ENCODE measurements at places on chromosomes 1 and 21.

DNA sequence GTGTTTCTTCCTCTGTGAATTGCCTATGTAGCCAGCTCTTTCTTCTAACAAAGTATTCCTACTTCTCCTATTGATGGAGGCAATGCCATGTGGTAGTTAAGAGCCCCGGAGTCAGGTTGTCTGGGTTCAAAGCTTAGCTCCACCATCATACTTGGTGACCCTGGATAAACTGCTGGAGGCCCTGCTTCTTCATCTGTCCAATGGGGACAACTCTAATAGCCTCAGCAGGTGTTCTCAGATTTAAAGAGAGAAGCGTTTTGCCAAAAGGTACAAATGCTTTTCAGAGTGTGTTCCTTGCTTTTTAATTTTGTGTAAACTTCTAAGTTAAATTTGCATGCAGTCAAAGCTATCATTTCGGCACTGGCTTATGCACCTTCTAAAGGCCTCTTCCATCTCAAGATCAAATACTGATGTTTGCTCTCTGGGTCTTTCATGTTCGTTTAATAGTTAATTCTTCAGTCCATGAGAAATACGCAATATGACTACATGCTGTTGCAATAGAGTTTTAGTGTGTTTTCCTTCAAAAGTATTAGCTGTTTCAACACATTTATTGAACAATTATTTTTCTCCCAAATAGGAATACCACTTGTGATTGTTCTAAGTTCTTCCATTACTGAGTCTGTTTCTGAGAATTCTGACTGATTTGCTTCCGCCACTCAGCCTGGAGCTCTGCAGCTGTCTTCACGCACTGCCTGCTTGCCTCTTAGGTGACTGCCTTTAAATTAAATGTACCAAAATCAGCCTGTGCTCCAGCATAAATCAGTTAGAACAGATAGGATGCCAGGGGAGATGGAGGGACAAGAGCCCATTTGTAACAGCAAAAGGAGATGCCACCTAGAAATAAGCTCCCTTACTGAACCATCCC, 75.6 kb downstream of the CAPZB start:
- H3K36me3 ChIP-seq: peaks cover 81% of the 10 kb centered on the region
- H3K4me3 ChIP-seq: no peak overlapping the region
- peak overlapping the region; percentile 61 for H3K27ac ChIP-seq
- DNase-seq: no peak
- H3K4me1 ChIP-seq: peaks cover 91% of the 10 kb centered on the region

GRCh38 chr21:33019885-33020557, 5.7 kb upstream of the OLIG2 start:
- DNase-seq: no peak
- no peak overlapping the region for H3K27ac ChIP-seq
- peaks cover 93% of the 10 kb centered on the region for H3K27me3 ChIP-seq
- H3K4me3 ChIP-seq: peak overlapping the region; percentile 36

GRCh38 chr1:213622365-213623063, 365.3 kb upstream of the PROX1 start:
- no peak for DNase-seq
- H3K36me3 ChIP-seq: no peaks in the 10 kb centered on the region
- H3K27me3 ChIP-seq: peaks cover 5% of the 10 kb centered on the region

- no peaks in the 10 kb centered on the region for H3K27me3 ChIP-seq
- no peak overlapping the region for H3K27ac ChIP-seq
- H3K4me1 ChIP-seq: no peaks in the 10 kb centered on the region
- no peaks in the 10 kb centered on the region for H3K36me3 ChIP-seq
These were observed 285.0 kb downstream of the LRRIQ3 start for GRCh38 chr1:73913025-73913424.

DNA sequence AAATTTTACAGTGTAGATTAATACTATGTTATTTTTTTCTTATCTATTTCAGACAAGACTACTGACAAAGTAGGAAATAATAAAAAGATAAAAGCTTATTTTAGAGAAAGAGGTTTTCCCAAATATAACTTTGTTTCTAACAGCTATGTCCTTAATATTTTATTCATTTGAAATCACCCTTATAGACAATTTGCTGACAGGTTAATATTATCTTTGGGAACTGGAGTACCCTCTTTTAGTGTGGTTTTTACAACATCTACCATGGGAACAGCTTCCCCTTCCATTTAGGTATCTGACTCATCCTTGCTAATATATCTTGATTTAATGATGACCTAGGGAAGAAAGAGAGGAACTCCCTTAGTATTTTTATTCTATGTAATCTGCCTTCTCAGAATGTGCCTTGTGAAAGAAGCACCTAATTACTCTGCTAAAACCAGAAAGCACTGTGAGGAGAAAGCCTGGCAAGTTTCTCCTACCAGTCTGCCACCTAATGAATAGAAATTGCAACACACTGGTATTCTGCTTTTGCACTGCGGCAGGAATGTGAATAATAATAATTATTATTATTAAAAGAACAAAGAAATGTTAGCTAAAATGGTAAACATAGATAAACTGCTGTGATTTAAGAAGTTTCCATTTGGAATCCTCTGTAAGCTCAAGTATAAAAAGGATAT, 192.8 kb downstream of the PDE4B start:
- no peak overlapping the region for H3K27ac ChIP-seq
- H3K27me3 ChIP-seq: peaks cover 16% of the 10 kb centered on the region
- no peak for DNase-seq
- no peak overlapping the region for H3K4me3 ChIP-seq

- H3K27ac ChIP-seq: no peak overlapping the region
- peaks cover 10% of the 10 kb centered on the region for H3K27me3 ChIP-seq
- no peaks in the 10 kb centered on the region for H3K4me1 ChIP-seq
- no peak overlapping the region for H3K4me3 ChIP-seq
- no peak for DNase-seq
- H3K36me3 ChIP-seq: no peaks in the 10 kb centered on the region
These were observed 198.4 kb downstream of the USP25 start for GRCh38 chr21:15928196-15928595.

DNA sequence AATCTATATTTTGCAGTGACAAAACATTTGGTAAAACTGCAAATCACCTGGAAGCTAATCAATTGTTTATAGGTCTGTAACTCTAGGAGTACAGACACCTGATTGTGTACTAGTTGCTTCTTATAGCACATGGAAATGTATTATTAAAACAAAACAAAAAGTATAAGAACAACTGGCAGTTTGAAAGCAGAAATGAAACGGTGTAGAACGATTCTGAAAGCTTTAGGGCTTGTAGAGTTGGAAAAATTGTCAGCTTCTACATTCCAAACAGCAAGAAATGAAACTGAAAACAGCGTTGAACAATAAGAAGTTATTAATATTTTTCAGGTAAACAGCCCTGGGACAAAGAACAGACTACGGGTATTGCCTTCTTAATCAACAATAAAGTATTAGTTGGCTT, 273.3 kb downstream of the OLFM3 start:
- no peaks in the 10 kb centered on the region for H3K27me3 ChIP-seq
- DNase-seq: no peak
- H3K27ac ChIP-seq: no peak overlapping the region
- no peaks in the 10 kb centered on the region for H3K4me1 ChIP-seq
- no peak overlapping the region for H3K4me3 ChIP-seq
- no peaks in the 10 kb centered on the region for H3K36me3 ChIP-seq

GRCh38 chr1:225541383-225541782, 111.5 kb downstream of the ENAH start:
- peaks cover 17% of the 10 kb centered on the region for H3K27me3 ChIP-seq
- H3K36me3 ChIP-seq: no peaks in the 10 kb centered on the region
- H3K4me1 ChIP-seq: no peaks in the 10 kb centered on the region
- H3K4me3 ChIP-seq: no peak overlapping the region
- H3K27ac ChIP-seq: no peak overlapping the region
- DNase-seq: no peak

DNA sequence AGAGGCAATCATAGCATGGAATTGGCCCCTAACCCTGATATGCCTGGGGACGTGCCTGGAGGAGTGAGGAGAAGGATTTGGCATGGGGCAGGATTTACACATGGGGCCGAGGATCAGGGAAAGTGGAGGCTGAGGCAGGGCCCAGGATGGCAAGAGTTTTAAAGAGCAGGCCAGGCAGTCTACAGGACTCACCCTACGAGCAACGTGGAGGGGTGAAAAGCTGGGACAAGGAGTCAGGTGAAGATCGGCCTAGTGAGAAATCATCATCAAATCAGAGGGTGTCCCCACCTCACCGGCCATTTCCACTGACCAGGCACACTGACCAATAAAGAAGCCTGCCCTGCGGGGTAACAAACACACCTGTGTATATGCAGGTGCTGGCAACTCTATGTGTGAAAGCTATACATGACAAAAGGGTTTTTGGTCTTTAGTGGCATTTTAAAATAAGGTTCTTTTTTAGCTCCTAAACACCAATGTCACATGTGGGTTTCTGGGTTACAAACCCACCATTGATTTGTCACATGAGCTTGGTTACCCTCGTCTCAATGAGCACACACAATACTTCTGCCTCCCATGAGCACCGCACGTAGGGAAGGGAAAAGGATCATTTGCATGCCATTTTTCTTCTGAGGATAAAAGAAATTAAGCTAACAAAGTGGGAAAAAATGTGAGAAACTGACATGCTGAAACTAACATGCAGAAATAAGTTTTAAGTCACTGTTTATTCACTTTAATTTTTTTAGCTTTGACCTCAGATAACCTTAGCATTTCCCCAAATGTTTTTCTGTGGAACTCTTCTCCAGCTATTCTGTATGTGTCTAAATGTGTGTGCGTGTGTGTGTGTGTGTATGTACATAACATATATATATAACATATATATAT, 168.1 kb upstream of the EDN2 start:
- peaks cover 92% of the 10 kb centered on the region for H3K36me3 ChIP-seq
- H3K4me3 ChIP-seq: no peak overlapping the region
- no peak for DNase-seq
- H3K27ac ChIP-seq: peak overlapping the region; percentile 83
- peaks cover 93% of the 10 kb centered on the region for H3K4me1 ChIP-seq
- H3K27me3 ChIP-seq: no peaks in the 10 kb centered on the region

DNA sequence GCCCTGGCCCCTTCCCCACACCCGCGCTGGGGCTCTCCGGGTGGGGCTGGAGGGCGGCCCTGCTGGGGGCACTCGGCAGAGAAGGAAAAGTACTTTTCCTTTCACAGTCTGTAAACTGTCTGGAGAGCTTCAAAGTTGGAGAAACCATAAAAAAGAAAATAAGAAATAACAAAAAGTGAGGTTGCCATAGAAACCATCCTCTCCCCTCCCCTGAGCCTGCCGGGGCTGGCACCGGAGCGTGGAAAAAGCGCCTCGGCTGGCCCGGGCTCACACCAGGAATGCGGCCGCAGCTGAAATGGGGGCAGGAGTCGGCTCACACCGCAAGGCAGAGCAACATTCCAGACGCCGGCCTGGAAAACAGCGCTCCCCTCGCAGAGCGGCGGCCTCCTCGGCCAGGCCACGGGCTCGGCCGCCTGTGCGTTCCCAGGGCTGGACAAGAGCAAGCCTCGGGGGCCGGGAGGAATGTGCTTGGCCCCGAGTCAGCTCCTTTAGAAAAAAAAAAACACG, 69.2 kb downstream of the MORN1 start:
- H3K4me3 ChIP-seq: no peak overlapping the region
- no peaks in the 10 kb centered on the region for H3K36me3 ChIP-seq
- no peak for DNase-seq
- no peak overlapping the region for H3K27ac ChIP-seq
- H3K4me1 ChIP-seq: peaks cover 3% of the 10 kb centered on the region

- no peak for DNase-seq
- H3K27ac ChIP-seq: no peak overlapping the region
- no peak overlapping the region for H3K4me3 ChIP-seq
- H3K4me1 ChIP-seq: peaks cover 58% of the 10 kb centered on the region
These were observed 2.3 kb upstream of the BACH1 start for GRCh38 chr21:29296446-29296845.

- H3K27me3 ChIP-seq: no peaks in the 10 kb centered on the region
- peak overlapping the region; percentile 71 for H3K4me3 ChIP-seq
- H3K4me1 ChIP-seq: peaks cover 79% of the 10 kb centered on the region
- peaks cover 37% of the 10 kb centered on the region for H3K36me3 ChIP-seq
- H3K27ac ChIP-seq: peak overlapping the region; percentile 78
These were observed 4.0 kb downstream of the CAPN2 start for GRCh38 chr1:223716302-223716862.

DNA sequence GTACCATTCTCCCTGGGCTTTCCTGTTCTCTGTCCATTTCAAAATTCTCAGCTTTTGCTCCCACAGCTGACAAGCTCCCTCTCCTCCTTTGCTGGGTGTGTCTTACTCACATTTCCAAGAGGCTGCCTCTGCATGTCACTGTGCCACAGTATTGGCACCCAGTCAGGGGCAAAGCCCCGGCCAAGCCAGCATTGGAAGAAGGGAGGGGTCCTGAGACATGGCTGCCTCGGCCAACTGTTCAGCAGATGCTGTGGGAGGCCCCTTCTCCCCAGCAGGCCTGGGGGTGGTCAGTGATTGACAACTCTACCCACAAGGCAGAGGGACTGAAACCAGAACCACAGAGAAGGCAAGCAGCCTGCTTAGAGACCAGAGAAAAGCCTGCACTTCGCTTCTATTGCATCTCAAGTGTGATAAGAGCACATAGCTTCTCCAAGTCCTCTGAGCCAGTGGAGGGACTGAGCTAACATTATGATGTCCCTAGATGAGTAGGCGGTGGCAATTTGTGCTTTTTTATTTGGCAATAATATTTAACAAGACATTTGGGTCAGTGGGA, 294.1 kb downstream of the SIPA1L2 start:
- H3K36me3 ChIP-seq: no peaks in the 10 kb centered on the region
- no peak for DNase-seq
- peaks cover 29% of the 10 kb centered on the region for H3K27me3 ChIP-seq
- no peak overlapping the region for H3K27ac ChIP-seq

DNA sequence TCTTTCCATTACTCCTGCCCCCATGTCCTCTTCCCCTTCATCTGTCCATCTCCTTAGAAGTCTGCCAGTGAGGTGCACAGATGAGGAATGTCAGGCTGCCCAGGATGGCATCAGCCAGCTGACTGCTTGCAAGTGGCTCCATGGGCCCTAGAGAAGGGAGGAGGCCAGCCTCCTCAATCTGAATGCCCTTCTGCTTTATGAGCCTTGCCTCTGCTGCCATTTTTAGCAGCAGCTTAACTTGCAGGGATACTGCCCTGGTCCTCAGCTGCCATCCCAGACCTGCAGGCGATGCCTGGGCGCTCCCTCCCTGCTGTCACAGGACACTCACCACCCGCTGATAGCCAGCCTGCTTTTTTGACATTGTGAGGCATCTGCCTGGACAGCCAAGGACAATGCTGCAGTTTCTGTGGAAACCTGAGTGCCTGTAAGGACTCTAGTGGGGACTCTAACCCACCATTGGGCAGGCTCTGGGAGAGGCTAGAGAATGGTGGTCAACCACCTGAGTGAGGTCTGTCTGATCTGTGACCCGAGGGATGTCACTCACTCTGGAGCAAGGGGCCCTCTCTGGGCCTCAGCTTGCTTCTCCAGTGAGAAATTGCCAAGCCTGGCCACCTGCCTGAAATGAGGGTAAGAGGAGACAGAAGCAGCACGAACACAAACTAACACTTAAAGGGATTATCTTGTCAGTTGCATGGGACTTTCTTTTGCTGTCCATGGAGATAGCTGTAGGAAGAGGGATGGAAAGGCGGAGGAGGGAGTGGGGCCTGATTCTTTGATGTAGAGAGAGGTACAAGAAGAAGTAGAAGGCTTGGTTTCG, 185.0 kb downstream of the MIS18A start:
- H3K4me1 ChIP-seq: no peaks in the 10 kb centered on the region
- peaks cover 22% of the 10 kb centered on the region for H3K27me3 ChIP-seq
- no peaks in the 10 kb centered on the region for H3K36me3 ChIP-seq
- DNase-seq: no peak

GRCh38 chr1:51165540-51165939, 63.5 kb downstream of the C1orf185 start:
- DNase-seq: no peak
- no peak overlapping the region for H3K4me3 ChIP-seq
- H3K4me1 ChIP-seq: peaks cover 9% of the 10 kb centered on the region
- no peak overlapping the region for H3K27ac ChIP-seq
- H3K27me3 ChIP-seq: no peaks in the 10 kb centered on the region
